ENCODE measurements at places on chromosomes 6 and 20.
A peak's percentile ranks its signal among the peaks of the same experiment; 100 is the strongest.

- DNase-seq, result no peak
Measured at GRCh38 chr20:58479726-58480440, 35.3 kb downstream of the APCDD1L start.

DNA sequence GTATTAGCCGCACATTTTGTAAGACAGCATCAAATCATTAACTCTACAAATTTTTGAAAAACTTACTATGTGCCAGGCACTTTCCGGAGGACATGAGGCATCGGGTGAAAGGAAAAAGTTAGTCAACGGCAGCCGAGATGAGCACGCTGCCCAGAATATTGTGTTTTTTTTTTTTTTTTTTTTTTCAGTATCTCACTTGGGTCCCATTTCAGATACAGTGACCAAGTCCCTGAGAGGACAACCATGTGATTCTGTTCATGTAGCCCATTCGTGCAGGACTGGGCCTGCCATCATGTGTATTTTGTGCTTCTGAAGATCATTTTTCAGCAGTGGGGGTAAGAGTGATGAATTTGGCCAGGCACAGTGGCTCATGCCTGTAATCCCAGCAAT lies 1.3 kb downstream of the SLA2 start:
- no peak for DNase-seq

DNA sequence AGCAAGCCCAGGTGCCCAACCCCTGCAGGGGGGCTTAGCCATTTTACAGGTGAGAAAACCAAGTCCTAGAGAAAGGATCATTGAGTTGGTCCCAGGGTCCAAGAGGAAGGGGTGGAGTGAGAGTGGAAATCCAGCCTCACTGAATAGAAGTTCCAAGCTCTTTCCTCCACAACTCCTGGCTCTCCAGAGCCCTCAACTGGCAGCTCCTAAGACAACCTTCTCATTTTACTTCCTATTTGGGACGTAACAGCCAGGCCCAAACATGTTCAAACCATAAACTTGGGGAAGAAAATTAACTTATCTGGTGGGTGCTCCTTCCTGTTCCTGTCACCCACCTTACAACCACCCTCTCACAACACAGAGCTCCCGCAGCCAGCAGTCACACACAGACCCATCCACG lies 57.9 kb downstream of the PRND start:
- no peak for DNase-seq

- DNase-seq, result no peak
Measured at GRCh38 chr6:37524025-37524969, 24.6 kb upstream of the CCDC167 start.

DNA sequence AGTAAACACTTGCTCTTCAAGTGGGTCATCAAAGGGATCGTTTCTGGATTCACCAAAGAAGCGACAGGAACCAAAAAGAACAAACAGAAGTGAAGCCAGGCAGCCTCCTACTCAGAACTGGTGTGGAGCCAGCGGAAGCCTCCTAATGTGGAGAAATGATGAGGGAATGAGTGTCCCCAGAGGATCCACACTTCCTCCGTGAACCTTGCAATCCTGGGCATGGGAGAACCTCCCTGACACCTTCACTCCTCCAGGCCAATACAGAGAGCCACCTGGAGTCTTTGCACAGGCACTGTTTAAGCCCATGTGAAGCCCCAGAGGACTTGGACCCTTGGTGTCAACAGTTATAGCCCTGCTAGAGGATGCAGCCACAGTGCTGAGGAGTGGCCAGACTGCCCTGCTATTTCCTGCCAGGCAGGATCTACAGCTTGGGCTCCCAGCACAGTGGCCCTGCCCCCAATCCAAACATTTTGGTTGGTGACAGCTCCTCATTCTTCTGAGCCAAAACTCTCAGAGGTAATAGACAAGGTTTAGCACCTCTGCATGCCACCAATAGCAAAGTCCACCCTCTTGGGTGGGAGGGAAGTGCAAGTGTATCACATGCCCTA lies 23.2 kb upstream of the SERINC1 start:
- DNase-seq, result no peak

DNA sequence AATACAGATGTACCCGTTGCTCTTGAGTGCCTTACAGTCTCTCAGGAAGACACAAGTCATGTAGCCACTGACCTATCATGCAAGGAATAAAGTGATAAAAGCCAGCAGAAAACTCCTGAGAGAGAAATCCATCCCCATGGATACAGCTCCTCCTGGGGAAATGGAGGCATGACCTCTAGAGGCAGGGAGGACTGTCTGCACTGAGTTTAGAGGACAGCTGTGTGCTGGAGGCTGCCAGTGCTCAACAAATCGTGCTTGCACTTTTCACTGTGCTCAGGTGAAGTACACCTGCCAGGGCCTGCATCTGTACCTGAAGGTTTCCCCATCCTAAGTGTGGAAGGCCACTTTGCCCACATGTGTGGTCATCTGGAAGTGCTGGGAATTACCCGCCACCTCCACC lies 12.1 kb downstream of the CD93 start:
- DNase-seq, result no peak

DNA sequence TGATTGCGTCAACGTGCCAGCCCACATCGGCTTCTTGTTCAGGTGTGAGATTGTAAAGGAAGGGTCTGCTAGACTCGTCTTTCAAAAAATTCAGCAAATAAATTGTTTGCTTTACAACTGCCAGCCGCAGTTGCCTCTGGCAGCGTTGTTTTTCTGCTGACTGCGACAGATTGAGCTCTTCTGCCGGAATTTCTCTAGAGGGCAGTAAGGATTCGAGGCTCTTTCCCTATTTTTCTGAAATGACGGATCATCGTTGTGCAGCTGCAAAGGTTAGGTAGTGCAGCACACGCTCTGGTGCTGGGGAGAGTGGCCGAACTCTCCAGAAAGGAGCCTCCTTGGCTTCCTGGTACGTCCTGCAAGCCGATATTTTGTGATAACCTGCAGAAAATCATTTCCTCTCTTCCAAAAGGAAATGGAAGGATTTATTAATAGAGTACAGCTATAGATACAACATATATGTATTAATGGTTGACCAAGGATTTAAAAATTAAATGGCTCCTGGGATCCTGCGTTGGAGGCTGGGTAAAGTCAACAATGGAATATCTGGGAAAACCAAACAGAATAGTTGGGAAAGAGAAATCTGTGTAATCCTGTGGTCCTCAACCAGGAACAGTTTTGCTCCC lies 121.9 kb upstream of the ZFP64 start:
- no peak for DNase-seq

DNA sequence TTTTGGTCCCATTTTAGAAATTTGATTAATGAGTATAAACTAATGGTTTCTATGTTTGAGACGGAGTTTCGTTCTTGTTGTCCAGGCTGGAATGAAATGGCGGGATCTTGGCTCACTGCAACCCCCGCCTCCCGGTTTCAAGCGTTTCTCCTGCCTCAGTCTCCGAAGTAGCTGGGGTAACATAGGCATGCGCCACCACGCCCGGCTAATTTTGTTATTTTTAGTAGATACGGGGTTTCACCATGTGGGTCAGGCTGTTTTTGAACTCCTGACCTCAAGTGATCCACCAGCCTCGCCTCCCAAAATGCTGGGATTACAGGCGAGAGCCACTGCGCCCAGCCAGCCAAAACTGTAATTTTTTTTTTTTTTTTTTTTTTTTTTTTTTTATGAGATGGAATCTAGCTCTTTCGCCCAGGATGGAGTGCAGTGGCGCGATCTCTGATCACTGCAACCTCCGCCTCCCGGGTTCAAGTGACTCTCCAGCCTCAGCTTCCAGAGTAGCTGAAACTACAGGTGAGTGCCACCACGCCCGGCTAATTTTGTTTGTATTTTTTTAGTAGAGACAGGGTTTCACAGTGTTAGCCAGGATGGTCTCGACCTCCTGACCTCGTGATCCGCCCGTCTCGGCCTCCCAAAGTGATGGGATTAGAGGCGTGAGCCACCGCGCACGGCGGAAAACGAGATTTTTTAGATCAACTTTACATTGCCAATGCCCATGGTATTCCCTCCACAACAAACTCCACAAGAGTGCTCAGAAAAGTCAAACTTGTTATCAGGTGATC lies 127.8 kb downstream of the HFE start:
- peak; percentile 14 for DNase-seq

GRCh38 chr6:36743538-36744303 lies 46.1 kb downstream of the RAB44 start:
- no peak for DNase-seq

DNA sequence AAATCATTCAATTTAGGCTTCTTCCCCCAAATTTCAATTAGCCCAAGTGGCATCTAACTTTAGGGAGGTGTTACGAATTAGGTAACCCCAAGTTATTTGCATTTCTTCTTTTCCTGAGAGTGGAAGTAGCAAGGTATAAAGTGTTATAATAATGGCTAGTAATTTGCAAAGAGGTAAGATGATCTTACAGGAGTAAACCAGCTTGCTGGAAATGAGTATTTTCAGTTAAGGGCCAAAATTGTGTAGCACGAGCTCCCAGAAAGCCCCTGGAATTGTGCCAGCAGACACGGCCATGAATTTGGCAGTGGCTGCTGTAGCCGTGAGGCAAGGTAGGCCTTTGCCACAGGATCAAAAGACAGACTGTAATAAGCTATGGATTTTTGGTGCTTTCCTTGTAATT lies 38.0 kb downstream of the CITED2 start:
- no peak for DNase-seq
